ENCODE measurements at places on chromosomes 1 and 21. TPM values are rescaled to one million over a fixed set of nuclear protein-coding genes. Genes with fewer than 3 reads are reported as not detected.

GRCh38 chr1:31140299-31140698 is 74.8 kb upstream of the PUM1 start:
- H3K36me3 ChIP-seq, result no peaks in the 10 kb centered on the region
- no peak overlapping the region for H3K27ac ChIP-seq
- no peak overlapping the region for H3K4me3 ChIP-seq
- no peak for DNase-seq
- H3K27me3 ChIP-seq, result no peaks in the 10 kb centered on the region

DNA sequence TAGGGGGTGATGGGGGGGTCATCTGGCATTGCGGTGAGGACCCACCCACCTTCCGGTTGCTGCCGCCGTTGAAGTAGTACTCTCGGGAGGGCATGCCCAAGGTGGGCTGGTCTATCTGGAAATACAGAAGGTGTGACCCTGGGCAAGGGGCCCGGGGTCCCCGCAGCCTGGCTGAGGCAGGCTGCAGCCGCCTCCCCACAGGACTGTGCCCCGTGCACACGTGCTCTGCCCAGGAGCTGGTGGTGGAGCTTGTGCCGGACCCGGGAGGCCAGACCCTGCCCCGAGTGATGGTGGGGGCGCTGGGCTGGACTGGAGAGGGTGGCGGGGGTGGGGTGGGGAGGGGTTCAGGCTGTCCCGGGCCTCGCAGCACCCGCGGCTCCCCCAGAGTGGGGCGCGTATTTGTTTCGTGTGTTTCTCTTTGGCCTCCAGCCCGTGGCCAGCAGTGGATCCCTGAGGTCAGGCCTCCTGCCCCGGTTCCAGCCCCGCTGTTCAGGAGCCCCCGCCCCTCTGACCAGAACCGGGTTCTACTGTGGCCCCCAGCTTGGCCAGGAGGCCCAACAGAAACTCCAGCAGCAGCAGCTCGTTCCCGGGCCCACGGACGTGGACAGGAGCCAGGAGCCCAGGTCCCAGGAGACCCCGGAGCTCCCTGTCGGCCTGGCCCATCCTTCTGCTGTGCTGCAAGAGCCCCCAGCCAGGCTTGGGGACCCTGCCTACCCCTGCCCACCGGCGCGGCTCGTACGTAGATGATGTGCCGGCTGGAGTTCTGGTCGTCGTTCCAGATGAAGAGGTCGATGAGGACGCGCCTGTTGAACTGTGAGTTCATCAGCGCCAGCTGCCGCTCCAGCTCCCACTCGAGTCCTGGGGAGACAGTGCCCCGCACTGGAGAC is 19.2 kb downstream of the PRXL2B start:
- H3K27ac ChIP-seq, result no peak overlapping the region
- H3K27me3 ChIP-seq, result peaks cover 6% of the 10 kb centered on the region
- peak; percentile 9 for DNase-seq
- H3K36me3 ChIP-seq, result no peaks in the 10 kb centered on the region
- H3K4me1 ChIP-seq, result peaks cover 1% of the 10 kb centered on the region
- no peak overlapping the region for H3K4me3 ChIP-seq

DNA sequence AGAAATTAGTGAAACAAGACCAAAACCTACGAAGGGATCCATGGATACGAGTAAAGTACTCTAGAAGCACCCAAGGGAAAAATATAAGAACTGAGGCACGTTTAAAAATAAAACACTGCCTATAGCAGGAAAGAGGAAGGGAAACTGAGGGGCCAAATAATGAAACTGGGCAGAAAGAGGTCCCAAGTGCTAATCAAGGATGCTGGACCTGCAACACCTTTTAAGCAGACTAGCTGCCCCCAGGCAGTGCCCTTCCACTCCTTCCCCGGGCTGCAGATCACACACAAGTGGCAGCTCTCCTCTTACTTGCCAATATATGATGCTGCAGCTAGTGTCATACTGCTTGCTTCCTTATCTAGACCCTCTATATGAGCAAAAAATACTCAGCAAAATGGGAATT is 7.6 kb upstream of the OTUD7B start:
- no peak overlapping the region for H3K27ac ChIP-seq
- H3K36me3 ChIP-seq, result no peaks in the 10 kb centered on the region
- no peak overlapping the region for H3K4me3 ChIP-seq
- no peaks in the 10 kb centered on the region for H3K27me3 ChIP-seq
- peak; percentile 2 for DNase-seq
- no peaks in the 10 kb centered on the region for H3K4me1 ChIP-seq

Gene IRF6
- 0.42 TPM for total RNA-seq

Gene CYP4A11
- total RNA-seq, result 0.30 TPM

Gene COL18A1
- total RNA-seq, result 224 TPM

Data from tibial nerve (tissue), 4 donors.